ENCODE measurements at places on chromosomes 3 and 15.

DNA sequence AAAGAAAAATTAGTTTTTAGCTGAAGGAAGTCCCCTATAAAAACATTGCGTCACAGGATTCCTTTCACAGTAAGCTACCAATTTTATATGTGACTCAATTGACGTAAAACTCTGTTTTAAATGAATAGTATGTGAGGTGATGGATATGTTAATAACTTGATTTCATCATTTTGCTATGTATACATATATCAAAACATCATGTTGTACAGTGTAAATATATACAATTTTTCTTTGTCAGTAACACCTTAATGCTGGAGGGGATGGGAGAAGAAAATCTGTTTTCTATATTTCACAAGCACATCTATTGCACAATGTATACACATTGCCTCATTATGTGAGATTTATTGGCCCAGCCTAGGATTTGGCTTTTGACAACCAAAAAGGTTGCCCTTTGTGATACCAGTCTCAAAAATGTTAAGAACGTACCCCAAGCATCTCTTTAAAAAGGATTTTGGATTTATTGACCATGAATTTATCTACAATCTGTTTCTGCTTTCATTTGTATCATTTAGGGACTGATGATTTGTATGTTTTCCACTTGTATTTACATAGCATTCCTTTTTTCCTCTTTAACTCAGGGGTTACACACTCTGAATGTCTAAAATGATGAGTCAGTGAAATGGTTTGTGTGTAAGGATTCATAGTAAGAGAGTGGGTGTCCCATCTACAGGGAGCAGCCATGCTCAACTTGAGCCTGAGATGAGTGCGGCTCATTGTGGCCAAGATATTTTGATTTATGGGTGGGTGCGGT is 62.6 kb downstream of the CRTC3 start:
- no peak for DNase-seq
- H3K27me3 ChIP-seq = peaks cover 2% of the 10 kb centered on the region
- peaks cover 59% of the 10 kb centered on the region for H3K4me1 ChIP-seq
- H3K36me3 ChIP-seq = peaks cover 3% of the 10 kb centered on the region
- H3K27ac ChIP-seq = peak overlapping the region; percentile 45

GRCh38 chr15:25810631-25811091 is 52.5 kb downstream of the ATP10A start:
- peak overlapping the region; percentile 91 for H3K4me3 ChIP-seq
- H3K27me3 ChIP-seq = peaks cover 2% of the 10 kb centered on the region
- H3K4me1 ChIP-seq = peaks cover 95% of the 10 kb centered on the region
- DNase-seq = peak; percentile 23
- H3K27ac ChIP-seq = peak overlapping the region; percentile 44

DNA sequence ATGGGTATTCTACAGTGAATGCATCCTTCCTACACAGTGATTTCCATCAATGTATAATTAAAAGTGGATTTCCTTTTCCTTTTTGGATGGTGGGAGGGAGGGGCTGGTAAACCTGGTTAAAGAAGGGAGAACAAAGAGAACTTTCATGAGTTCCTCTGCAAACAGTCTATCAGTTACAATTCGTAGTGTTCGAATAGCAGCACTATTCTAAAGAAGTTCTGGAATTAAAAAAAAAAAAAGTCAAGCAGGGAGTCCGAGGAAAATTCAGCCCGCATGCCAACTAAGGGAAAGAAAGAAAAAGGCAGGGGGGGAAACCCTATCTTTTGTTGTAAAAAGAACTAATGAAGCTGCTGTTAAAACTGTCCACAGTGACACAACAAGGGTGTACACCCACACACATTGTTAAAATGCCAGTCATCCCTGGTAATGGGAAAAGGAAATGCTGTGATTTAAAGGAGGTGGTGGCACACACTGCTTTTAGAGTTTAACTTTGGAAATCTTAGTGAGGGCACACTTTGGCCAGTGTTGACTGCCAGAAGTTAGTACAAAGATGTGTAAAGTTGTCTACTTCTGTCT is 521.2 kb downstream of the ZIC1 start:
- no peak for DNase-seq
- no peaks in the 10 kb centered on the region for H3K4me1 ChIP-seq
- no peaks in the 10 kb centered on the region for H3K27me3 ChIP-seq
- no peaks in the 10 kb centered on the region for H3K36me3 ChIP-seq

DNA sequence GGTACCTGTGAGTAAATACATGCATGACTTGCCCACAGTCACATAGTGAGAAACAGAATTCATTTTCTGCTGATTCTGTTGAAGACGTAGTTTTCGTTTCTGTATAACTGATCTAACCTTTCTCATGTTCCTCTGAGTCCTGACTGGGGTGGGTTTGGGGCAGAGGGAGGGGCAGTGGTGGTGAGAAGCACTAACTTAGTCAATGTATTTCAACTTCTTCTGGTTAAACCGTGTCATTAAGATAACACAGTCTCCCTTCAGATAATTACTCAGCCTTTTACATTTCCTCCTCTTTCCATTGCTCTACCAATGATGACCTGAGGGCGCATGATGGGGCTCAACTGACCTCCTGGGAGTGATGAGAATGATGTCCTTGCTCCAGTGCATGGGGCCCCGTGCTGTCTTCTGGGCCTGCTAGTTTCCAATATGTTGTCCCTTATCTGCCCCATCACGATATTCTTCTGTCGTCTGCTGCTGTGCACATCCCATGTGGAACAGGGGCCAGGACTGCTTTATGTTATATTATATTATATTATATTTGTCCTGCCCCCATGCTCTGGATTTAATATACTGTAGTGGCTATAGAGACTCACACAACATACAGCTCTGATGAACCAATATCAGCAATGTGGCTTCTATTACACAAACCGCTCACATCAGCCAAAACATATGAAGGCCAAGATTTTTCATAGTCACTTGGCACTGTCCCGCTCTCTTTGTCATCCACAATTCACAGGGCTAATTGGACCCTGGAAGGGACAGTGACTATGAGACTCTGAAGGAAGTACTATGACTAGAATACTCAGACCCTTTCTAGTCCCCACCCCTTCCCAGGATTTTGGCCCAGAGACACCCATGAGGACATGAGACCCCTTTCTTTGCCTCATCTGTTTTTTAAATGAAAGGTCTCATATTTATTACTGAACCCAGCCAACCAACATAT is 407.1 kb upstream of the MCTP2 start:
- no peaks in the 10 kb centered on the region for H3K4me1 ChIP-seq
- H3K36me3 ChIP-seq = no peaks in the 10 kb centered on the region
- H3K4me3 ChIP-seq = no peak overlapping the region
- H3K27ac ChIP-seq = no peak overlapping the region
- H3K27me3 ChIP-seq = peaks cover 7% of the 10 kb centered on the region
- DNase-seq = no peak

DNA sequence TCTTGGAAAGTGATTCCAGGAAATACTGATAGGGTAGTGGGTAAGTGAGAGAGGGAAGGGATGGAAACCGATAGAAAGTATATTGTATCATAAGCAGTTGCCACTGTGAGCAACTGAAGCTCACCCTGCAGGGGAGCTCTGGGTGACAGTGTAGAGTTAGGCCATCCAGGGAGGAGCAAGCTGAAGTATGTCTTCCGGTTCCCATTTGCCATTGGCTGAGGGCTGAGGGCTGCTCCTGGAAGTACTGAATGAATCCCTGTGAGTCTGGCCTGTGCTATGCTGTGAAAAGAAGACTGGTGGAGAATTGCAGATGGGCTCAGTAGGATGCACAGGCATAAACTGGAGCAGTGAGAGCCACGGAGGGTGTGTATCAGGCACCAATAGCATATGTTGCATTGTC is 348.3 kb downstream of the MFSD1 start:
- DNase-seq = no peak
- no peaks in the 10 kb centered on the region for H3K36me3 ChIP-seq
- no peaks in the 10 kb centered on the region for H3K27me3 ChIP-seq

GRCh38 chr15:26023231-26023630 is 160.1 kb upstream of the ATP10A start:
- H3K4me3 ChIP-seq = no peak overlapping the region
- H3K27me3 ChIP-seq = peaks cover 4% of the 10 kb centered on the region
- H3K36me3 ChIP-seq = no peaks in the 10 kb centered on the region
- no peaks in the 10 kb centered on the region for H3K4me1 ChIP-seq
- H3K27ac ChIP-seq = no peak overlapping the region

- no peaks in the 10 kb centered on the region for H3K27me3 ChIP-seq
- H3K4me3 ChIP-seq = no peak overlapping the region
- no peak overlapping the region for H3K27ac ChIP-seq
- DNase-seq = no peak
- no peaks in the 10 kb centered on the region for H3K36me3 ChIP-seq
- H3K4me1 ChIP-seq = no peaks in the 10 kb centered on the region
Observed at GRCh38 chr15:68378595-68378994, 53.4 kb downstream of the ITGA11 start.

GRCh38 chr3:46359733-46360493 is 6.0 kb downstream of the CCR2 start:
- H3K36me3 ChIP-seq = peaks cover 4% of the 10 kb centered on the region
- H3K4me3 ChIP-seq = peak overlapping the region; percentile 69
- H3K27me3 ChIP-seq = no peaks in the 10 kb centered on the region
- peaks cover 54% of the 10 kb centered on the region for H3K4me1 ChIP-seq
- peak; percentile 31 for DNase-seq
- H3K27ac ChIP-seq = peak overlapping the region; percentile 42

GRCh38 chr3:150602426-150603152 is 532 bp upstream of the SELENOT start:
- peaks cover 14% of the 10 kb centered on the region for H3K27me3 ChIP-seq
- no peak for DNase-seq

DNA sequence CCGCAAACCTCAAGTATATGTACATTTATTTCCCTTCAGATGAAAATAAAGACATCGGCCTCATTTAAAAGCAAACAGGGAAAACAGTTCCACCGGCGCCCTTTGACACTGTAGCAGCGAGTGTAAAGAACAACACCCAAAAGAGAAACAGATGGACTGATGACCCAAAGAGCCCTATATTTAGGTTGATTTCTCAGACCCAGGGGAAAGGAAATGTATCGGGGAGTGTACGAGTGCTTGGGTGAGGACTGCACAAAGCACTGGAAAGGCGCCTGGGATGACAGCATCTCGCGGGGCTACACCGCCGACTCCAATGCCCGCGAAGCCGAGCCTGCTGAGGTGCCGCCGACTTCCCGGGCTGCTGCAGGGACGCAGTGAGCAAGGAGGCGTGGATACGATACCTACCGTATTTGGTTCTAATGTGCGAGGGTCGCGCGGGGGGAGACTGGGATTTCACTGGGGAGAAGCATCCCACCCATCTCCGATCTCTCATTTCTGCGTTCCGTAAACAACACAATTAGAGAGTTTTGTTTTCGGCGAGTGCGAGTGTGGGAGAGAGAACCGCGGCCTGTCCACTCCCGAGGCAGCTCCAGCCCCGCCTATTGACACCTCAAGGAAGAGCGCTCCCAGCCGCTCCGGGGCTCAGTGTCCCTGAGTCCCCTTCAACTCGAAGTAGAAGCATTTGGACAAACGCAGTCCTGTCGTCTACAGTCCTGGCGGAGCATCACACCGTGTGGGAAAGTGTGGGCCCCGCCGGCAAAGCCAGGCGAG is 2.0 kb downstream of the MECOM start:
- H3K4me1 ChIP-seq = peaks cover 39% of the 10 kb centered on the region
- no peak for DNase-seq

DNA sequence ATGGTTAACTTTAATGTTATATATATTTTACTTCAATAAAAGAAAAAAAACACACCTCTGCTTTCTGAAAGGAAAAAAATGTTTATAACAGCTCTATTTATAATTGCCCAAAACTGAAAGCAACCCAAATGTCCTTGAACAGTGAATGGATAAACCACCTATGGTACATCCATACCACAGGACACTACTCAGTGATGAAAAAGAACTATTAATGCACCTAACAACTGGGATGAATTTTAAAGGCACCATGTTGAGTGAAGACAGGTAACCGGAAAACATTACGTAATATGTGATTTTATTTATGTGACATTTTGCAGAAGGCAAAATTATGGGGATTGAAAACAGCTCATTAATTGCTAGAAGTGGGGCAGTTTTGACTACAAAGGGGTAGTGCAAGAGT is 23.8 kb upstream of the FOXP1 start:
- DNase-seq = no peak
- no peaks in the 10 kb centered on the region for H3K4me1 ChIP-seq
- no peaks in the 10 kb centered on the region for H3K27me3 ChIP-seq
- peaks cover 5% of the 10 kb centered on the region for H3K36me3 ChIP-seq

GRCh38 chr3:39718674-39719595 is 90.5 kb upstream of the MYRIP start:
- H3K4me3 ChIP-seq = no peak overlapping the region
- H3K27me3 ChIP-seq = no peaks in the 10 kb centered on the region
- no peaks in the 10 kb centered on the region for H3K4me1 ChIP-seq
- H3K27ac ChIP-seq = no peak overlapping the region
- no peak for DNase-seq
- H3K36me3 ChIP-seq = no peaks in the 10 kb centered on the region

DNA sequence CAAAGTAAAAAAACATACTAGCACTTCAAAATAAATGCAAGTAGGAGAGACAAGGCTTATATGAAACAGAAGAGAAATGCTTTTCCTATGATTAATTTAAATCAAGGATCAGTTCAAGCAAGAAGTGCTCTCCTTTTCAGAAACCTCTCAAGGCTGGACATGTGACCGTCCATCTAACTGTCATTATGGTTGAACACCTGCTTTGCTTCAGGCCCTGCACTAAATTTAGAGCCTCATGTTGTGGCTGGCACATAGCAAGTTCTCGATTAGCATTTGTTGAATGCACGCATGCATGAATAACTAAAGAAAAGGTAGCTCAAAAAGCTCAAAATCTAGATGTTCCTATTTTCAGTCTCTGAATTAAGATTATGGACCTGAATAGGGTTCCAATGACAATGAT is 82.0 kb downstream of the SV2B start:
- no peaks in the 10 kb centered on the region for H3K36me3 ChIP-seq
- DNase-seq = no peak
- H3K4me3 ChIP-seq = no peak overlapping the region

DNA sequence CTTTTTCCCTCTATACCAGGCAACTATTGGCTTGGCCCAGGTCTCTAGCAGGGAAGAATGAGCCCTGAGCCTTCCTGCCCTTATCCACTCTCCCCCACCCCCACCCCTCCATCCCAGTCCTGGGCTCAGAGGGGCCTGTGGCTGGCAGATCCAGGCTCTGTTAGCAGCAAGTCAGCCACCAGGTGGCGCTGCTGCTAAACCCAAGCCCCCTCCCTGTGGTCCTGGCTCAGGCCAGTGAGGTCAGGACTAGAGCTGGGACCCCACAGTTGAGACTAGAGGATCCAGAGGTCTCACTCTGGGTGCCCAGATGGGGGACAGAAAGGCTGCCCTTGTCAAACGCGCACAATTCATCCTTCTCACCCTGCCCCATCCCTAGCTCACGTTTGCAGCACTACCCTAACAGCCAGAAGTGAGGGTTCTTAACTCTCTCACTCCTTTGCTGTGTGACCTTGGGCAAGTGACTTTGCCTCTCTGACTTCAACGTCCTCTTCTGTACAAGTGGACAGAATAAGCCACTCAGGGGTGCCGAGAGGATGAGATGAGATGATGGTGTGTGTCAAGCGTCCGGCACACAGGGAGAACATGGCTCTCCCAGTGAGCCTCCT is 46.8 kb upstream of the SLC6A1 start:
- no peak overlapping the region for H3K27ac ChIP-seq
- no peaks in the 10 kb centered on the region for H3K4me1 ChIP-seq
- H3K4me3 ChIP-seq = no peak overlapping the region
- H3K36me3 ChIP-seq = no peaks in the 10 kb centered on the region
- peak; percentile 24 for DNase-seq
- H3K27me3 ChIP-seq = peaks cover 6% of the 10 kb centered on the region
